ENCODE measurements at places on chromosomes 1 and 21.

DNA sequence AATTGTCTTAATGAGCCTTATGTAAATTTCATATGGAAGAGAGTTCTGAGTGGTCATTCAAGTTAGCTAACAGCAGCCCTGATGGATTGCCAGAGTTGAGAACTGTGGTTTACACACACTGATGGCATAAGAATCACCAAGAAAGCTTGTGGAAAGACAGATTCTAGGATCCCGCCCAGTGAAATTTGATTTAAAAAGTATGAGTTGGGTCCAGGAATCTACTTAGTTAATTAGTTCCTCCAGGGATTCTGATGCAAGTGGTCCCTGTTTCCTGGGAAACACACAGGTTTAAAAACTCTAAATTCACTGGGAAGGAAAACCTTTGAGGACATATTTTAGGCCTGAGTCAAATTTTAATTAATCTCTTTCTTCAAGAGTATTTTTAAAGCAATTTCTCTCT is 144.3 kb downstream of the NTPCR start:
- no peak for DNase-seq

DNA sequence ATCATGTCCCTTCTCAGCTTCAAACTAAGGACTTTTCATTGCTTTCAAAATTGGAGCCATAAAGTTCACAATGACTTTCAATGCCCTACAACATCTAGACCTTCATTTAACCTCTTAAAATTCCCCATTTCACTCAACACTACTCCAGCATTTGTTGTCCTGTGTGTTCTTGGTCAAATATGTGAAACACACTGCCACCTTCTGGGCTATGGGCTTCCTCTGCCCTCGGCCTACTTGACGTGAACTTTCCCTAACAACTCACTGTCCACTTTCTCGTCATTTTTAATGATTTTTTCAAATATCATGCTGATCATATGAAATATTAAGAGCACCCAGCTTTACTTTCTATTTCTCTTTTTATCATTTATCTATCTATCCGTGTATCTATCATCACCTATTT is 2018.4 kb downstream of the NCAM2 start:
- DNase-seq = no peak

GRCh38 chr21:30962013-30962412 is 76.3 kb downstream of the KRTAP19-8 start:
- DNase-seq = no peak

DNA sequence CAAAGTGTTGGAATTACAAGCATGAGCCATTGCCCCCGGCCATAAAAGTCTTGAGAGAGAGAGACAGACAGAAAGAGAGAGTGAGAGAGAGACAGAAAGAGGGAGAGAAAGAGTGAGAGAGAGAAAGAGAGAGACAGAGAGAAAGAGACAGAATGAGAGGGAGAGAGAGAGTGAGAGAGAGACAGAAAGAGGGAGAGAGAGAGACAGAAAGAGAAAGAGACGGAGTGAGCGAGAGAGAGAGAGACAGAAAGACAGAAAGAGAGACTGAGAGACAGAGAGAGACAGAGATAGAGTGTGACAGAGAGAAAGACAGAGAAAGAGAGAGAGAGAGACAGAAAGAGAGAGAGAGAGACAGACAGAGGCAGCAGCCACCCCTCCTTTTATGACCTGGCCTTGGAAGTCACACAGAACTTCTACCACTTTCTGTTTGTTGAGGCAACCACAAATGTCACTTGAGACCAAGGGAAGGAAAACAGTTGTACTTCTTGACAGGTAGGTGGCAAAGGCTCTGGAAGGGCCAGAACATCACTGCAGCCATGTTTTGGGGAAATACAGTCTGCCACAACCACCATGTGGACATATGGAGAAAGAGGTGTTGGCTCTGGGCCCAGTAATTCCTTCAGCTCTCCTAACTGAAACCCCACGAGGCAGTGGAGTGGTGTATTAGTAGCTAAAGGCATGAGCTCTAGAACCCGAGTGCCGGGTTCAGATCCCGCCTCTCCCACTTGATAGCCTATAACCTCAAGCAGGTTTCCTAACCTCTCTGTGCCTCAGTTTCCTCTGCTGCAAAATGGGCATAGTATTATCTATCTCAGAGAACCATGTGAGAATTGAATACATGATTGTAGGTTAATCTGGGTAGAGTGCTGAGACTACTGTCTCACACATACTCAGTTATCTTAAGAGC is 50.6 kb downstream of the TNFRSF8 start:
- DNase-seq = no peak
